Aorta (tissue), 5 donors: ENCODE measurements at places on chromosomes 1 and 21. TPM values are rescaled to one million over a fixed set of nuclear protein-coding genes. Genes with fewer than 3 reads are reported as not detected.

DNA sequence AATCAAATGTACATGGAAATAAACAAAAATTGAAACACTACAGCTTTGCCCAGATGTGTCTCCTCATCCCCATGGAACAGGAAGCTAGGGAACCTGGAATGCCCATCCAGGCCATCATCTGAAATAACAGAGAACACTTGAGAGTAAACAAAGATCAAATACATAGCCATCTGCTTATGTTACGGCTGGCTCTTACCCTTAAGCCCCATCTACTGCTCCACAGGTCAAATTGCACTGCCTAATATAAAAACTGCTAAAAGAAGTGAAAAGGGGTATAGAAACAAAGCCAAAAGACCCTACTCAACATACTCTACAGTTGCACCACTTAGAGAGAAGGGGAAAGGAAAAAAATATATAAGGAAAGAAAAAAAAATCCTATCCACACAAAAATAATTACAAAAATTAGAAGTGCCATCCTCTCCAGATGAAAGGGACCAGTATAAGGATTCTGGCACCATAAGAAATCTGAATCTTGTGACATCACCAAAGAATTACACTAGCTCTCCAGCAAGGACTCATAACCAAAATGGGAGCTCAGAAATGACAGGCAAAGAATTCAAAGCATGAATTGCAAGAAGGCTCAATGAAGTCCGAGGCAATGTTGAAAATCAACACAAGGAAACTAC is 26.9 kb downstream of the OR6Y1 start:
- no peak overlapping the region for H3K27ac ChIP-seq
- H3K36me3 ChIP-seq, result no peaks in the 10 kb centered on the region
- no peaks in the 10 kb centered on the region for H3K27me3 ChIP-seq
- DNase-seq, result no peak
- H3K4me3 ChIP-seq, result no peak overlapping the region
- H3K4me1 ChIP-seq, result no peaks in the 10 kb centered on the region

DNA sequence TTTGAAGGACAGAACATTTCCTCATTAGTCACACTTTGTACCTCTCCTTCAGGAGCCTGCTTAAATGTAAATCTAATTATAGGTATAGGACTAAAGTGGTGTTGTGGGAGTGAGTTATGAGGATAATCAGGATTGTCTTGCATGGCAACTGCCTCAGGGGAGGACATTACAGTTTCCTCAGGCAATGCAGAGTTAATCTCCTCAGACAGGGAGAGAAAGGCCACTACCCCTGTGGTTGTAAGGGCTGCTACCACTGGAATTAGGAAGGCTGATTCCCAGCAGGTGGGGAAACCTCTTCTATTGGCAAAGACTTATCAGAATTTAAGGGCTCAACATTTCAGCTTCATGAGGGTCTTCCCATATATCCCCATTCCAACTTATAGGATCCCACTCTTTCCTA is 286.8 kb upstream of the PBX1 start:
- H3K27me3 ChIP-seq, result no peaks in the 10 kb centered on the region
- no peaks in the 10 kb centered on the region for H3K4me1 ChIP-seq

- H3K4me3 ChIP-seq, result no peak overlapping the region
- H3K36me3 ChIP-seq, result no peaks in the 10 kb centered on the region
- H3K27ac ChIP-seq, result no peak overlapping the region
- DNase-seq, result no peak
These were observed 93.8 kb upstream of the ETV3 start for GRCh38 chr1:157231846-157232525.

Gene CLIC4
- total RNA-seq, result 941 TPM

- H3K27me3 ChIP-seq, result no peaks in the 10 kb centered on the region
- no peaks in the 10 kb centered on the region for H3K36me3 ChIP-seq
- H3K4me3 ChIP-seq, result no peak overlapping the region
These were observed 653 bp downstream of the FNDC10 start for GRCh38 chr1:1599030-1599934.
